ENCODE measurements at places on chromosomes 13 and 19.

DNA sequence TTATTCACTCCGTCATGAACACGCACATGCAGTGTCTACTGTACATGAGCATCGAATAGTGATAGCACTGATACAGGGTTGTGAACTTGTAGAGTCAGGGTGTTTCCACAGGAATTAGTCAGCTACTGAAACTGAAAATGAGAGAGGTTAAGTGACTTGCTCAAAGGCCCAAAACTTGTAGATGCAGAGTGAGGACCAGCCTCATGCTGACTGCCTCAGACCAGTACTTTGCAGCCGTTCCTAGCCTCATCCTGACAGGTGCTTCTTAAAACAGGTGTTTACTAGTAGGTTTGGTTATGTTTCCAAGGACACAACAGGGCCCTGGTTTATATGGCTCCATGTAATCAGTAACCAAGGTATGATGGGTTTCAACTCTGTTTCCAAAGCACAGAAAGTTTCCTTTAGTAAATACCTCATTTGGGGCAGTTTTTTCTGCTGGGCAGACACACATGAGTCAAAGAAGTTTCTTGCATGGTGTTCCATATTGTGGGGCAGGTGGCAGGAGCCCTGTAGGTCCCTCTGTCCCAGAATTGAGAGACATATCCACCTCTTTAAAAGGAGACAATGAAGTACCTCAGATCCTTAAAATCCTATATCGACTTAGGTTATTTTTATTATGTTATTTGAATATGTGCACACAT is 16.0 kb downstream of the FGF9 start:
- H3K27ac ChIP-seq, result no peak overlapping the region
- no peaks in the 10 kb centered on the region for H3K36me3 ChIP-seq
- no peak overlapping the region for H3K4me3 ChIP-seq
- no peaks in the 10 kb centered on the region for H3K27me3 ChIP-seq

- H3K27me3 ChIP-seq, result peaks cover under 1% of the 10 kb centered on the region
- H3K4me3 ChIP-seq, result peak overlapping the region; percentile 31
- DNase-seq, result no peak
- no peaks in the 10 kb centered on the region for H3K36me3 ChIP-seq
These were observed 614 bp downstream of the FXYD3 start for GRCh38 chr19:35116072-35116801.

DNA sequence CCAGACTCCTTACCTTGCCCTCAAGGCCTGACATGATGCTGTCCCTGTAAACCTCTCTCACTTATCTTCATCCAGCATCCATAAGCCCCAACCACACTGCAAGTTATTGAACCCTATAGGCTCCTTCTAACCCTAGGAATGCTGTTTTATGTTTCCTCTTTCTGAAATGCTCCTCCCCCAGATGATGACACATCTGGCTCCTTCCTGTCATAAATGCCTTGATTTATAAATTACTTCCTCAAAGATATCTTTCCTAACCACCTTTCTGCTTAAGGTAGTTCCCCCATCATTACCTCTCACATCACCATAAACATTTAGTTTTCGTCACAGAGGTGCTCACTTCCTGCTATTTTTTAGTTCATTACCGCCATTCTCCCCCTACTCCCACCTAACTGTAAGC is 12.3 kb downstream of the RUBCNL start:
- DNase-seq, result no peak
- no peaks in the 10 kb centered on the region for H3K27me3 ChIP-seq
- H3K36me3 ChIP-seq, result no peaks in the 10 kb centered on the region
- no peak overlapping the region for H3K27ac ChIP-seq
- peaks cover 6% of the 10 kb centered on the region for H3K4me1 ChIP-seq
- H3K4me3 ChIP-seq, result no peak overlapping the region

DNA sequence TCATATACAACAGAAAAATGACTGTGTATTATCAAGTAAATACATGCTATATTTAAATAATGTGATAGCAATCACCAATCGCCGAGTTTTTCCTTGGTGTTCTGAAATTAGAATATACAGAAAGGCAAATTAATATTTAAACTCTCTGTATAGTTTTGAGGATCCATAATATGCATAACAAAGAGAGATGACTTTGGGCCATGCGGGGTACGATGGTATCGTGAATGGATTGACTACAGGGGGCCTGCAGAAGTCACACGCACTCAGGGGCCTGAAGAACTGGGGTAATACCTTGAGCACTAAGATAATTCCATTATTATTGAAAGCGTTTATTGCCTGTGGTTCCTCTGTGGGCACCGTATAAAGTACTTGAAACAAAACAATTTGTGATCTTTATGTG is 314.0 kb downstream of the TEX29 start:
- no peak overlapping the region for H3K4me3 ChIP-seq
- no peaks in the 10 kb centered on the region for H3K27me3 ChIP-seq
- no peaks in the 10 kb centered on the region for H3K4me1 ChIP-seq
- no peaks in the 10 kb centered on the region for H3K36me3 ChIP-seq
- H3K27ac ChIP-seq, result no peak overlapping the region

GRCh38 chr19:34288381-34288780 is 34.0 kb downstream of the GARRE1 start:
- peaks cover 3% of the 10 kb centered on the region for H3K36me3 ChIP-seq
- H3K27me3 ChIP-seq, result no peaks in the 10 kb centered on the region
- DNase-seq, result no peak
- no peak overlapping the region for H3K27ac ChIP-seq
- no peak overlapping the region for H3K4me3 ChIP-seq

DNA sequence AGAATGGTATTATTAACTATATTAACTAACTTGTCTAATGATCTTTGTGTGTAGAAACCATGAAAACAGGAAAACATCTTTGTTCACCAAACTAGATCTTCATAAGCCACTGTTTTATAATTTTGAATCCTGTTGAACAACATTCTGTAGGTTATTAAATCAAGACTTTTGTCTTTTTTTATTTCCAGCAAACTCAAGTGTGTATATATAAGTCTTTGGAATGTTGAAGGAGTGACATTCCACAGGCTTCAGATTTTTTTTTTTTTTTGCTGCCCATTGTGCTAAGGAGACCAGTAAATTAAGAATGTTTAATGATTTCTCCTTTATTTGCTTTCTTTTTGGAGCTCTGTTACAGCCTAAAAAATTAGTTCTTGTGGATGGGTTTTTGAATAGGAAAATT is 89.6 kb downstream of the LMO7 start:
- H3K27me3 ChIP-seq, result no peaks in the 10 kb centered on the region
- DNase-seq, result no peak
- no peak overlapping the region for H3K4me3 ChIP-seq

- no peaks in the 10 kb centered on the region for H3K27me3 ChIP-seq
- H3K36me3 ChIP-seq, result no peaks in the 10 kb centered on the region
- no peak for DNase-seq
- no peak overlapping the region for H3K27ac ChIP-seq
- no peak overlapping the region for H3K4me3 ChIP-seq
These were observed 853.0 kb downstream of the SLITRK6 start for GRCh38 chr13:84946192-84946591.

GRCh38 chr13:62432295-62432694 is 1016.6 kb upstream of the PCDH20 start:
- H3K4me3 ChIP-seq, result no peak overlapping the region
- H3K27ac ChIP-seq, result no peak overlapping the region
- H3K36me3 ChIP-seq, result no peaks in the 10 kb centered on the region
- H3K27me3 ChIP-seq, result no peaks in the 10 kb centered on the region
- H3K4me1 ChIP-seq, result no peaks in the 10 kb centered on the region

DNA sequence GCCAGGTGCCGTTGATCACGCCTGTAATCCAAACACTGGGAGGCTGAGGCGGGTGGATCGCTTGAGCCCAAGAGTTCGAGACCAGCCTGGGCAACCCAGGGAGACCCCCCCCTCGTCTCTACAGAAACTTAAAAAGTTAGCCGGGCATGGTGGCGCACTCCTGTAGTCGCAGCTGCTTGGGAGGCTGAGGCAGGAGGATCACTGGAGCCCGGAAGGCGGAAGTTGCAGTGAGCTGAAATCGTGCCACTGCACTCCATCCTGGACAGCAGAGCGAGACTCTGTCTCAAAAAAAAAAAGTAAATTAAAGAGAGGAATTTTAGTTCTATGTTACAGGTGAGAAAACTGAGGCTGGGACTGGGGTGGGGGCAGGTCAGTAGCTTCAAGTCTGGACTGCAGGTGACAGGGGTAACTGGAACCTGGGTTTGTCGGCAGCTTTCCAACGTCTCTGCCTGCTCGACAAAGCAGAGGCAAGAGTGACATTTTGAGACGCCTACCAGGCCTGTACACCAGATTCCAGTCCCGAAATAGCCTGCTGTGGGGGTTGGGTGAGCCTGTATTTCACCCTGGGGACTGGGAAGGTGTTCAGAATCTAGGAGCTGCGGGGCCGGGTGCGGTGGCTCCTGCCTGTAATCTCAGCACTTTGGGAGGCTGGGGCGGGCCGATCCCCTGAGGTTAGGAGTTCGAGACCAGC is 1.2 kb downstream of the SELENOW start:
- no peaks in the 10 kb centered on the region for H3K27me3 ChIP-seq
- no peak for DNase-seq
- peaks cover 21% of the 10 kb centered on the region for H3K36me3 ChIP-seq
- H3K4me3 ChIP-seq, result peak overlapping the region; percentile 90

GRCh38 chr13:27194895-27195764 is 23.5 kb upstream of the USP12 start:
- DNase-seq, result no peak
- H3K27ac ChIP-seq, result peak overlapping the region; percentile 34
- peaks cover 12% of the 10 kb centered on the region for H3K4me1 ChIP-seq
- H3K4me3 ChIP-seq, result no peak overlapping the region

DNA sequence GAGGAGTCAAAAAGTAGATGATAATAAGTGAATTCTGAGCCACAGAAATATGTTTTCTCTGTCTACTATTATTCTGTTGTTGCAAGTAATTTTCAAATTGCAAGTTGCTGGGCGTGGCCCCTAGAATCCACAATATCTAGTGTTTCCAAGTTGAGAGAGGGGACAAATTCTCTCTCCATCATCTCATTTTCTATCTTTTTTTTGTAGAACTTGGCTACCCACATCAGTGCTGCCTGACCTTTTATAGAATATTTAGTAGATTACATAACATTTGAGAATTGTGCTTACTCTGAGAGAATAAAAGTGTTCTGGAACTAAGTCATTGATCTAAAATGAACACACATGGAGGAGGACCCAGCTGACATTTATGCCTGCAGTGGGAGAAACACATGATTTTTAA is 110.9 kb upstream of the CSNK1A1L start:
- H3K4me3 ChIP-seq, result no peak overlapping the region
- no peak for DNase-seq
- no peak overlapping the region for H3K27ac ChIP-seq
- no peaks in the 10 kb centered on the region for H3K27me3 ChIP-seq

- H3K36me3 ChIP-seq, result peaks cover 98% of the 10 kb centered on the region
- no peaks in the 10 kb centered on the region for H3K4me1 ChIP-seq
- H3K27me3 ChIP-seq, result no peaks in the 10 kb centered on the region
- H3K27ac ChIP-seq, result no peak overlapping the region
- no peak for DNase-seq
- no peak overlapping the region for H3K4me3 ChIP-seq
These were observed 16.0 kb upstream of the EIF3G start for GRCh38 chr19:10135551-10136334.

DNA sequence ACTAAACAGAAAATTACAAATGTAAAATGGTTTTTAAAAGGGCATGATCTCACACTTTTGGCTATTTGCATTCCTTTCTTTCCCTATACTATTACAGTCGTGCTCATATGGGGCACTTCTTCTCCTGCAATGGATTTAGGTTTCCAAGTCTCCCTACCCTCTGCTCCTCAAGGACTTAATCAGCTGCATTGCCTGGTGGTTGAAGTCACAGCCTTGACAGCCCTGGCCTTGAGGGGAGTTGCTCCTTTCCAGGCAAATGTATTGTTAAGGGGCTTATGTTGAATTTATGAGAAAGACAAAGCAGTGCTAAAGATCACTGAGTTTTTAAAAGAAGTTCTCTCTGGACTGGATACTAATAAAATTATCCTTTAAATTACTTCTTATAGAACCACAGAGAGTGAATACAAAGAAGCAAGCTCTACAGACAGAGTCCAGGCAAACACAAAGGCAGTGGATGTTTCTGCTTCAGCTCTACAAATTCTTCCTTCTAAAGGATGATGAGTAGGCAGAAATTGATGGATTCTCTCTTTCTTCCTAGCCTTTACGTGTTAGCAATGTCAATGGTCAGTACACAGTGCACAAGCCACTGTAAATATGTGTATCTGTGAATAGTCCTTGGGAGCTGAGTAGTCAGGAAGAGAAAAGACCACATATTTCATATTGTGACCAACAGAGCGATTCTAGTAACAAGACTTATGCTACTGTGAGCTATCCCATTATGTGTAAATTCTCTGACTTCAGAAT is 390.9 kb downstream of the TBC1D4 start:
- H3K4me3 ChIP-seq, result no peak overlapping the region
- no peaks in the 10 kb centered on the region for H3K4me1 ChIP-seq
- no peak overlapping the region for H3K27ac ChIP-seq
- no peak for DNase-seq
- H3K36me3 ChIP-seq, result no peaks in the 10 kb centered on the region

- no peak overlapping the region for H3K4me3 ChIP-seq
- H3K4me1 ChIP-seq, result peaks cover 18% of the 10 kb centered on the region
- DNase-seq, result no peak
These were observed 2.1 kb upstream of the F10 start for GRCh38 chr13:113120300-113121182.

DNA sequence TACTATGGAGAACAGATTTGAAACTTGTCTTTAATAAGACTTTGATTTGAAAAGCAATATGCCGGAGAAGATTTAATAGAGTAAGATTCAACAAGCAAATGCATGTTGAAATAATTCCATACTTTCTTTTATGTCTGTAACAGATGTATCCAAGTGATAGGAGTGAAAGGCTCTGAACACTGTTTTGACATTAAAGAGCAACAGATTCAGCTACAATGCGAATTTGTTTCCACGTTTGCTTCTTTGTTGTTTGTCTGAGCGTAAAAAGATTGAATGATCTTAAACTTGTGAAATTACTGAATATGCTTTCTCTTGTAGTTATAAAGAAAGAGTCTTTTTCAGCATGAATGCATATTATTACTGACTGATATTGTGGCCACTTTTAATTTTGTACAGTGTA is 2612.9 kb downstream of the PCDH9 start:
- no peaks in the 10 kb centered on the region for H3K4me1 ChIP-seq
- H3K27ac ChIP-seq, result no peak overlapping the region
- no peaks in the 10 kb centered on the region for H3K27me3 ChIP-seq
- no peaks in the 10 kb centered on the region for H3K36me3 ChIP-seq
- DNase-seq, result no peak
- H3K4me3 ChIP-seq, result no peak overlapping the region

- no peaks in the 10 kb centered on the region for H3K36me3 ChIP-seq
- H3K4me3 ChIP-seq, result no peak overlapping the region
- no peaks in the 10 kb centered on the region for H3K27me3 ChIP-seq
These were observed 533.2 kb downstream of the RFC3 start for GRCh38 chr13:34351134-34351533.

DNA sequence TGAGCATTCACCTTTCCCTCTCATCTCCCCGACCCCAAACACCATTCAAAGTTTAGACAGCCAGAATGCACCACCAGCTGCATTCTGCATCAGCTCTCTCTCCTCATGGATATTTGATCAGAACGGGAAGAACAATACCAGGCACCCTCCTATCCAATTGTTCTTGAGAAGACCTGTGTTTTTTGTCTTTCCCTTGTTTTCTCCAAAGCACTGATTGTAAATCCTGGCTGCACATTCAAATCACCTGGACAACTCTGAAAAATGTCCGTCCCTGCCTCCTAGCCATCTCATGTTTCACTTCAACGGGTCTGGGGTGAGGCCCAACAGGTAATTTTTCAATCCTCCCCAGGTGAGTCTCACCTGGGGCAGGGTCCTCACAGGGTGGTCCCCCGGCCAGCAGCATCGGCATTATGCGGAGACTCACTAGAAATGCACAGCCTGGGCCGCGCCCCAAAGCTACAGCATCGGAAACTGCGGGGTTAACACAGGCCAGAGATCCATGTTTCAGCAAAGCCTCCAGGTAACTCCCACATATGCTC is 5.5 kb downstream of the IRS2 start:
- peak overlapping the region; percentile 98 for H3K4me3 ChIP-seq
- H3K27ac ChIP-seq, result peak overlapping the region; percentile 82
- peak; percentile 60 for DNase-seq
- H3K36me3 ChIP-seq, result peaks cover 22% of the 10 kb centered on the region
- no peaks in the 10 kb centered on the region for H3K27me3 ChIP-seq
